Kasumi-1 (cell line): ENCODE measurements at places on chromosomes 5 and 9.

- DNase-seq: no peak
Observed at GRCh38 chr5:118777189-118777736, 211.1 kb downstream of the DTWD2 start.

DNA sequence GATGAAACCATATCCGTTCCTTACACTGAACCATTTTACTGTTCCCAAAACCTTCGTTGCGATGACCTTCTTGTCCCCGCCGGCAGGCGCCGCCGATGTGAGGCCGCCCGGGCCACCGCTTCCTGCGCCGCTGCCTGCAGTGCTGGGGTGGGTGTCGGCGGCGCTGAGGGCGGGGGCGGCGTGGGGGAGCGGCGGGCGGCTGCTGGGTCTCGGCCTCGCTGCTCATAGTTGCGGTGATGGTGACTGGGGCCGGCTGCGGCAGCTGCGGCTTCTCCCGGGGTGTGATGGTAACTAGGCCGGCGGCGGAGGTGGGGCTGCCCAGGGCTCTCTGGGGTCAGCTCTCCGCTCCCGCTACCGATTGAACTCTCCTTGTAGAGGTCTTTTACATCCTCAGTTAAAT is 14.1 kb upstream of the OR2S2 start:
- no peak for DNase-seq

DNA sequence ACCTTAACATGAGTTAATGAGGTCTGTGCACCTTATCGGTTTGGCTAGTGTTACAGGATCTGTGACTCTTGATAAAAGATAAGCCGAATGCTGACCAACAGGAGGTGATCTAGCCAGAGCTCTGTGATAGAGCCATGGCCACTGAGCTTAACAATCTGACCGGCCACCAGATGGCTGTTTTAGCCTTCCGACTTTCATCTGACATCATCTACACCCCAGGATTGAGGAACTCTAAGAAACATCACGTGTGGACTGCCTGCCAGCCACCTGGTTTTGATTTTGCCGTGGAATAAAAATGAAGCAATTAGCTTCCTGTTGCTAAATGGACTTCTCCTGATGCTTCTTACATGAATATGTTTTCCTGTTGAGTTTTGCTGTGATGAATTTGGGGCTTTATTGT is 281.3 kb downstream of the CEMIP2 start:
- no peak for DNase-seq

DNA sequence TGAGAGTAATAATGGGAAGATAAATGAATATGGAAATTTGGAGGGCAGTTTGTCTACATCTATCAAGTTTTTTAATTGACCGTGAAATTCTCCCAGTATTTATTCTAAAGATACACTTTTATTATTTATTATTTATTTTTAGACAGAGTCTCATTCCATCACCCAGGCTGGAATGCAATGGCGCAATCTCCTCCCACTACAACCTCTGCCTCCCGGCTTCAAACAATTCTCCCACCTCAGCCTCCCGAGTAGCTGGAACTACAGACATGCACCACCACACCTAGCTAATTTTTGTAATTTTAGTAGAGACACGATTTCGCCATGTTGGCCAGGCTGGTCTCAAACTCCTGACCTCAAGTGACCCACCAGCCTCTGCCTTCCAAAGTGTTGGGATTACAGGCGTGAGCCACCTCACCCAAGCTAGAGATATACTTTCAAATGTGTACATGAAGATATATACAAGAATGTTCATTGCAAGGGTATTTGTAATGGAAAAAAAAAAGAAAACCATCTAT is 97.7 kb upstream of the SLC12A2 start:
- DNase-seq: no peak
